ENCODE measurements at places on chromosomes 2 and 18. TPM values are rescaled to one million over a fixed set of nuclear protein-coding genes. Genes with fewer than 3 reads are reported as not detected.

Gene STAMBP
- total RNA-seq: 85.3 TPM

Gene LINC00305
- not detected for total RNA-seq

Gene NOSTRIN
- total RNA-seq: not detected

Gene NCKAP5
- total RNA-seq: not detected

All from activated CD4-positive, alpha-beta memory T cell treated with anti-CD3 and anti-CD28 coated beads for 36 hours (primary cell).